ENCODE measurements at places on chromosomes 1 and 21.

- DNase-seq: no peak
Measured at GRCh38 chr21:17501107-17502006, 11.5 kb upstream of the CXADR start.

DNA sequence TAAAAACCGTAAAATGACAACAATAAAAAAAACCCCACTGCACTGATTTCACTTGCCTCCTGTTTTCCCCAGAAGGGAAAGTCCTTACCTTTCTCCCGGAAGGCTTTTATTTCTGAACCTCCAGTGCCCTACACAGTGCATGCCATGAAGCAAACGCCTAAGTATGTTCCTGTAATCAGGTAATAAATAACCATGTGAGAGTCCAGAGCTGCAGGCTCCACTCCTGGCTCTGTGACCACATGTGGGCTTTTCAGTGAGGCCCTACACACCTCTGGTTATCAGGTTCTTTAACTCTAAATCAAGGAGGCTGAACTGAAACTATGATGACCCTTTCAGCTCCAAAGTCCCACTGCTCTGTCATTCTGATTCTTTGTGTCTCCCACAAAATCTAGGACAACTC, 20.8 kb upstream of the NR5A2 start:
- no peak for DNase-seq

DNA sequence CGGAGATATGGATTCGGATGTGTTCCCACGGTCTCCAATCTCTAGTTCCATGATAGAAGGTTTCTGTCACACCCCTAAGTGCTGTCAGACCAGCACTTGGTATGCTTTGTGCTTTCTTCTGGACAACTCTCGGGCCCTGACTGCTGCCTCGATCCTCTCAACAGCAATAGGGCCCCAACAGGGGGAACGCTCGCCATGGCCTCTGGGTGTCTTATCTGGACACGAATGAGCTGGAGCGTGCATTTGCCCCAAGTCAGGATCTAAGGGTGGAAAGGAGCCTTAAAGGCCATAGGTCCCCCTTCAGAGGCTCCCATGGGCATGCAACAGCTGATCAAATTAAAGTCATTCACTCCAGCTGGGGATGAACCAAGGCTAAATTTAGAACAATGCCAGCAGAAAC, 76.8 kb downstream of the TCP10L start:
- no peak for DNase-seq

DNA sequence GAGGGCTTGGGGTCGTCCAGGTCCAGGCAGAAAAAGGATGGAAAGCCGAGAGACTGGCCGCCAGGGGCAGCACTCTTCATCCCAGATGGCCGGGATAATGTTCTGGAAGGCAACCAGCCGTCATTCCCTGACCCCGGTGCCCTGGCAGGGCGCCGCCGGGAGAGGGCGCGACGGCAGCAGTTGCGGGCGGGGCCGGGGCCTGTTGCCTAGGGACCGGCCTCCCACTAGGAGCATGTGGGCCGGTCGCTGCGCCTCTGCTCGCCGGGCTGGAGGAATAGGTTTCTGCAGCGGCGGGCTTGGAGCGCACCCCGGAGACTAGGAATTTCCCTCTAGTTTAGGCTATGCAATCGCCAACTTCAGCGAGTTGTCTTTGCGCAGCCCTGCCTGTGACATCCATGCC, 11.0 kb downstream of the DMRTB1 start:
- DNase-seq: no peak

DNA sequence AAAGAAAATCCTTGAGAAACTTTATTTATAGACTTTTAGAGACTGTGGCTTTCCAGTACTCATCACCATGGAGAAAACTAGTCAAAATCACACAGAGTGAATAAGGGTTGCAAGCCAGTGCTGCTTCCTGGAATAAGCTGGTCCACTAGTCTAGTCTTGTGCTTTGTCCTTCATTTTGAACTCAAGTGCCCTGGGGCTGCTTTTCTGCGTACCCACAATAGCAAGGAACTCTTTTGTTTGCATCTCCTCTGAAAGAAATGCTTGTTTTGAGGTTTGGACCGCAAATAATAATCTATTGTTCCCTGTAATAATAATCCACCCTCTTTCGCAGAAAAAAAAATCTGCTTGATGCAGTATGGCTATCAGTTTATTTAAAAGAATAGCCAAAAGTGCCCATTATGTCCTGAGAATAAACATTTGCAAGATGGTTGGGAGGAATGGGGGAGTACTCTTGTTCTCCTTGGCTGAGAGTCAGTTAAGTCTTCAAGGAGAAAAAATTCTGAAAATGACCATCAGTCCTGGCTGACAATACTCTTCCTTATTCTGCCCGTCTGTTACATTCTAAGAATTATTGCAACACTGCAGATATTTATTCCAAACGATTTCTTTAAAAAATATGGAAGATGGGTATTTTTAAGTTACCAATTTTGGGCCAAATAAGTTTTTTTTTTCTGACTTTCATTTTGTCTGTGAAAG, 41.9 kb downstream of the MPZL1 start:
- DNase-seq: peak; percentile 14

GRCh38 chr1:150281221-150281757, 1.1 kb upstream of the CIART start:
- DNase-seq: peak; percentile 53

GRCh38 chr21:32914424-32915039, 111.2 kb upstream of the OLIG2 start:
- DNase-seq: no peak

Data from GF-D8 (cell line).